ENCODE measurements at places on chromosomes 11 and 22.

DNA sequence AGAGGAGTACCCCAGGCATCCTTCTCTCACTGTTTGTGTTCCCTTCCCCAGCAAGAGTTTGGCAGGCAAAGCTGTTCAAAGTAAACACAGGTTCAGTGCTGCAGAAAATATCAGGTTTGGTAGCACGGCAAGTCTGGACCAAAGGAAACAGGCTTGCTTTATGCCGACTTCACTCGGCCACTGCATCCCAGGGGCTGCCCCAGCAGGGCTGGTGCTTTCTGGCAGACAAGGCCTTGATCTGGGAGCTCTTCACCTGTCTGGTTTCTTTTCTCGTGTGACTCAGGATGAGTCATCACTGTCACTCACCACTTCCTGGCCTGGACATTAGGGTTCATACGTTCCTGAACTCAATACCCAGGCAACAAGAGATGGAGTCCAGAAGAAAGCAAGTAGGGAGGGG is 52.6 kb upstream of the NAV2 start:
- DNase-seq: no peak

- no peak for DNase-seq
Measured at GRCh38 chr22:37972527-37972926, 11.8 kb downstream of the SOX10 start.

DNA sequence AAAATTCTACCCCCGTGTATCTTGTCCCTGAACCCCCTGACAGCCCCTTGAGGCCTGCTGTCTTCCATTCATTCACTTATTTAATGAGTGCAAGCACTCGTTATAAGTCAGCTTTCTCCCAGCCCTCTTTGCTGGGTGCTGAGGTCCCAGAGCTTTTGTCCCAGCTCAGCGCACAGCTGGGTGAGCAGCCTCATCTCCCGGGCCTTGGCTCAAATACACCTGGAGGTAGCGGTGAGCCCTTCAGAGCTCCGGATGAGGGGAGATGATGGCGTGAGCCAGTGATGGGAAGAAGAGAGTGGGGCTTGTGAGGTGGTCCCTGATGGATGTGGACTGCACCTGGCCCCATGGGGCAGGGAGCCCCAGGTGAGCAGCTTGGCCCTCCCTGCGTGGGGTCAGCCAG is 18.1 kb upstream of the ARHGAP8 start:
- DNase-seq: no peak

GRCh38 chr11:100584201-100584985 is 102.7 kb upstream of the ARHGAP42 start:
- DNase-seq: no peak

GRCh38 chr11:73428227-73428626 is 52.0 kb downstream of the RELT start:
- no peak for DNase-seq

GRCh38 chr11:67283481-67283963 is 5.6 kb upstream of the ANKRD13D start:
- DNase-seq: no peak

- no peak for DNase-seq
Measured at GRCh38 chr22:38997518-38997917, 15.4 kb downstream of the APOBEC3B start.

- DNase-seq: no peak
Measured at GRCh38 chr11:75585293-75585670, 23.2 kb downstream of the SERPINH1 start.

DNA sequence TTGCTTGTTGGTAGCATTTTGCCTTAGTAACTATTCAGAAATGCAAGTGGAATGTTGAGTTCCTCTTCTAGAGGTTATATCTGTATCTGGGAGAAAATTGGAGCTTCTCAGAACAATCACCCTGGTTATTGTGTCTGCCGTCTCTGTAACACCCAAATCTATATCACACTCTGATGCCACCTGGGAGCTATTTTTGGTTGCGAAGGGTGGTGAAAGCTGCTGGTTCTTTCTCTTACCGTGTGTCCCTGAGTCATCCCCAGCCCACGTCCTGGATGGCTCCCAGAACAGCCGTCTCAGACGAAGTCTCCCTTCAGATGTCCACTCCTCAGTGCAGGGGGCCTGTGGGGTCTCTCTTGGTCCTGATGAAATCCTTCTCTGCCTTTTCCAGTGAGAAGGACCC is 83.5 kb downstream of the C22orf31 start:
- DNase-seq: no peak

DNA sequence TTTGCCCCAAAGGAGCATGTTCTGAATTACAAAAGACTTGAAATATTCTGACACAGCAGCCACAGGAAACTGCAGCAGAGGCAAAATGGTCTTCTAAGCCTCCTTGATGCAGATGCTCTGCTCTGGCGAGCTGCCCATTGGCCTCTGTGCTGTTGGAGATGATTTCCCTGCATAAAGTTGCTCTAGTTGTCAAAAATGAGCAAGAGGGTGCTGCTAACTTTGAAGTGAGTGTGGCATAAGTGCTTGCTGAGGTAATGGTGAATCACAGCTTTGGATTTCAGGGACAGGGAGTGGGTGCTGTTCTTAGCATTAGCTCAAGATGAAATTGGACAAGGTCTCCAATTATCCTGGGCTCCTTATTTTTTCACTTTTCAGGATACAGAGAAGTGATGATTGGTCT is 435.4 kb downstream of the TMEM135 start:
- peak; percentile 68 for DNase-seq

- DNase-seq: no peak
Measured at GRCh38 chr11:109120341-109120740, 301.6 kb upstream of the C11orf87 start.

DNA sequence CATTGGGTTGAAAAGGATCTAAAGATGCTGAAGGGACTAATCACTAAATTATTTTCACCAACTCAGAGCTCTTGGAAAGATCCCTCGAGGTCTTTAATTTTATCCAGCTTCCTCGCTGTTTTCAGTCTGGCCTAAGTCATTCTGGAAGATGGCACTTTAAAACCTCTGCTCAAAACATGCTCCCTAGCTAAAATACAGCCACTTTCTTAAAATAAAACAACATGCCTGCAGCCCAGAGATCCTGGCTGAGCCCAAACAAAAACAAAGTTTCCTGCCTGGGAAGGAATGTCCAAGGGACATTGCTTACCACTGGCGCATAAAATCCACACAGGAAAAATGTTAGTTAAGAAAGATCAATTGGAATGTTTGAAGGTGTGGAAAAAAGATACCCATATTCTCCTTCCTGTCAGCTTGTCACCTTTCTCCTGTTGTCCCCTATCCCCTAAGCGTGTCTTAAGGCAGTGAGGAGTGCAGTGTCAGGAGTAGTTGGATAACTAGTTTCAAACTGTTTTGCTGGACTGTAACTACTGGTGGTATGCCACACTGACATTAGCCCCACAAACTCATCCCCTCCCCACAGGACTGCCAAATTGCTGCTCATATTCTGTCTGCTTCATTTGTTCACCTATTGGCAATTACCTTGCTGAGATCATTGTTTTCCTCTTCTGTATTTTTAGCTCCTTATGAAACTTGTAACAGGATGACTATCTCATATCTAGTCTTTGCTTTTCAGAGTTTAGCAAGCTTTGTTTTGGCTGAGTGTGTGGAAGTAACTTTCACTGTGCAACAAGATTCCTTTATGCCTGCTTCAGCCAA is 108.3 kb upstream of the SESN3 start:
- no peak for DNase-seq

GRCh38 chr11:14058061-14058460 is 95.5 kb downstream of the SPON1 start:
- DNase-seq: no peak

GRCh38 chr11:34600339-34601084 is 20.4 kb upstream of the EHF start:
- no peak for DNase-seq

DNA sequence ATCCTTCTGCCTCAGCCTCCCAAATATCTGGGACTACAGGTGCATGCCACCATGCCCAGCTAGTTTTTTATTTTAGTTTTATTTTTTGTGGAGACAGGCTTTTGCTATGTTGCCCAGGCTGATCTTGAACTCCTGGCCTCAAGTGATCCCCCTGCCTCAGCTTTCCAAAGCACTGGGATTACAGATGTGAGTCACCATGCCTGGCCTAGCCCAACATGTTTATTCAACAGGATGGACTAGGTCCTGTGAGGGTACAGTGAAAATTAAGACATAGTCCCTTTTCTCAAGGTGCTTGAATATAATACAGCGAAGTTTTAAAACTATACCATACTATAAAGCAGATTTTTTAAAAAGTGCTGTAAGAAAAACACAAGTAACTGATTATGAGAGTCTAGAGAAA is 45.2 kb upstream of the EED start:
- DNase-seq: no peak

DNA sequence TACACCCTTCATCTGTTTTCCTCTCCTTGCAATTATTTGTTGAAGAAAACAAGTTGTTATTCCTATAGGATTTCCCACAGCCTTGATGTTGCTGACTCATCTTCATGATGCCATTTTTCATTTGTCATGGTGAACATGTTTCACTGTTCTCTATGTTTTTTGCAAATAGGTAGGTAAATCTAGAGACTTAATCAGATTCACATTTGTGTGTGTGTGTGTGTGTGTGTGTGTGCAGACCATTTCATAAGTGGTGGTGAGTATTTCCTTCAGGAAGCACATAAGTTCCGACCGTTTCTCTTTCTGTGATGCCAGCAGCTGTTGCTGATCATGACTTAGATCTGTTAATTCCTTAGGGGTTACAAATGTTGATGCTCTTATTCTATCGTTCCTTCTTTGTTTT is 80.3 kb upstream of the IZUMO1R start:
- DNase-seq: no peak

- no peak for DNase-seq
Measured at GRCh38 chr11:44542372-44542771, 23.1 kb upstream of the CD82 start.

DNA sequence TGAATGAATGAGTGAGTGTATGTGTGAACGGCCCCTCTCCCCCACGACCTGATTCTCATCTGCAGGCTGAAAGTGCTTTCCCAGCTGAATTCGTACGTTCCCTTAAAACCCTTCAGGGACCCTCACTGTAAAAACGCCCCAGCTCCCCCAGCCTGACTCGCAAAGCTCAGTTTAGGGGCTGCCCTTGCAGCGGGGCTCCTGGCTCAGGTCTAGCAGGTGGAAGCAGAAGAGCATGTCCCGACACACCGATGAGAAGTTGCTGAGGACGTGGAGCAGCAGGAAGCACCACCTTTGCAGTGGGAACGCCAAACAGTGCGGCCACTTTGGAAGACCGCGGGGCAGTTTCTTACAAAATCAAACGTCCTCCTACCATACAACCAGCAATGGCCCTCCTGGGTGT is 3.6 kb upstream of the MRPL23 start:
- no peak for DNase-seq

DNA sequence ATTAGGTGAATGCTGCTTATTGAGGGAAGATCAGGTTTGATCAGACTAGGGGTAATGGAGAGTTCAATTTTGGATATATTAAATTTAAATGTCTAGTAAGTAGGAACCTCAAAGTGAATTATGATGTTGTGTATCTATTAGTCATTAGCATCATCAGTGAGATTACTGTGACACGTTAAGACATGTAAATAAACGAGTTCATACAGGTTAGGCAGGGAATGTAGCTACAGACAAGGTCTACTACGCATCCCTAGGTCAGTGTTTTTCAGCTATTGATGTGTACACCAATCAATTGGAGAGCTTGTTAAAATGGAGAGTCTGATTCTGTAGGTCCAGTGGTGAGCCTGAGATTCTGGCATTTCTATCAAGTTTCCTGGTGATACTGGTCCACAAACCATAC is 120.1 kb upstream of the LRRC4C start:
- no peak for DNase-seq

GRCh38 chr11:8017071-8017470 is 29.9 kb downstream of the EIF3F start:
- DNase-seq: no peak

DNA sequence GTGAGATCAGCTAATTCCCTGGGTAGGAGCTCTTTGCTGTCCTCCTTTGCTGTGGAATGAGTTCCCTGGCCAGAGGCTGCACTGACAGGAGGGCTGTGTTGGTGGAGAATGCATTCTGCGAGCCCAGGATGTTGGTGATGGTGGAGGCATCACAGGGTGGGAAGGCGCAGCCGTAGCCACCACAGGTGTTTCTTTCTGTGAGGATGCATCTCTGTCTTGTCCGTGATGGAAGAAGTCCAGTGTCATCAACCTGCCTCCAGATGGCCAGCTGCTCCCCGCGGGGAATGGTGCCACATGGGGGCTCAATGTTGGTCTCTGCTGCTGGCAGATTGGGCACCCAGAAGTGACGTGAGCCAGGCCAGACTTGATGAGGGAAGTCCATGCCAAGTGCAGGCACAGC is 972.1 kb downstream of the TBC1D22A start:
- no peak for DNase-seq

DNA sequence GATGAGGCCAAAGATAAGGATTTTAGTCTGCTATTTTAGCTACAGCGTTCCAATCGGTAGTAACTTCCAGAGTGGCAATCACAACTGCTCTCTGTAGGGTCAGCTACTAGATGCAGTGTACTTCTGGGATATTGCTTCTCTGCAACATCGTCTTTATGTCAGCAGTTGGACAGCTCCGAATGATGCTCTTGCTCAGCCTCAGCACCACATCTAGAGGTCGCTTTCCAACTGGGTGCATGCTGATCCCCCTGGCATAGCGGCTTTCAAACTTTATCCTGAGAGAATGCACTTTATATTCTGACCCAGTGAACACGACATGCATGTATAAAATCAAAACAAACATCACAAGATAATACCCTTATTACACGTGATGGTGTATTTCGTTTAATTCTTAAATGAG is 219.6 kb downstream of the C11orf87 start:
- DNase-seq: no peak

GRCh38 chr22:48310740-48311139 is 1516.9 kb downstream of the BRD1 start:
- DNase-seq: no peak

- DNase-seq: peak; percentile 72
Measured at GRCh38 chr11:19988598-19988997, 171.7 kb downstream of the DBX1 start.

- DNase-seq: no peak
Measured at GRCh38 chr22:42814215-42814614, 42.9 kb downstream of the ARFGAP3 start.

Data from BJ (cell line).